Myometrial cell (primary cell): ENCODE measurements at places on chromosomes 7 and 10. TPM values are rescaled to one million over a fixed set of nuclear protein-coding genes. Genes with fewer than 3 reads are reported as not detected.

SH2B2 gene
- 1.8 and 4.3 TPM in 2 replicates for total RNA-seq

SEC61A2 gene
- total RNA-seq: 4.4 and 6.3 TPM in 2 replicates

AKR1C4 gene
- not detected in 2 replicates for total RNA-seq

MARVELD1 gene
- total RNA-seq: 55.3 and 63.4 TPM in 2 replicates

CYP2C19 gene
- not detected in 2 replicates for total RNA-seq

LBX1 gene
- total RNA-seq: not detected in 2 replicates

RARRES2 gene
- 0.86 and 4.8 TPM in 2 replicates for total RNA-seq

TEX36 gene
- not detected in 2 replicates for total RNA-seq

C10orf105 gene
- not detected in 2 replicates for total RNA-seq
